ENCODE measurements at places on chromosomes 5 and 9.

DNA sequence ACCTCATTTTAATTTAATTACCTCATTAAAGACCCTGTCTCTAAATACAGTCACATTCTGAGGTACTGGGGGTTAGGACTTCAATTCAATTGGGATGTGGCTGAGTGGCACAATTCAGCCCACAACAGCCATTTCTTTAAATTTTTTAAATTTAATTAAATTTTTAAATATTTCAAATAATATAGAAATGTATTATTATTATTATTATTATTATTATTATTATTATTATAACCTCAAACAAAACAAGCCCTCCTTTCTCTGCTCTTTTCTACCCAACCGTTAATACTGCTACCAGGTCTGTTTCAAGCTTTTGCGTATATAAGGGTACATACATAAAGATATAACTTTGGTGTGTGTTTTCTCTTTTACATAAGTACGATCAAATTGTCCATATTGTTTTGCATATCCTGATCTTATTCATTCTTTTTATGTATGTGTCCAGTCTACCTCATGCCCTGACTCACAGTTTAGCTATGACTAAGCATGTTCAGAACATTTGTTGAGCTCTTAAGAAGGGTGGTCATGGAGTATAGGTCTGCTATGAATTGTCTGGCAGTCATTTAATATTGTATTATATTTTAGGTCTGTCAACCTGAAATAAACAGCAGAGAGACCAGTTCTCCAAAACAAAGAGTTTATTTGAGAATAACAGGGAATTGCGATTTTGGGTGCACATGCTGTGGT lies 16.1 kb upstream of the RAB14 start:
- H3K4me3 ChIP-seq = no peak overlapping the region
- H3K4me1 ChIP-seq = peaks cover under 1% of the 10 kb centered on the region
- H3K36me3 ChIP-seq = no peaks in the 10 kb centered on the region
- H3K27me3 ChIP-seq = no peaks in the 10 kb centered on the region

- no peaks in the 10 kb centered on the region for H3K27me3 ChIP-seq
- H3K4me1 ChIP-seq = no peaks in the 10 kb centered on the region
- DNase-seq = no peak
- H3K36me3 ChIP-seq = no peaks in the 10 kb centered on the region
- H3K27ac ChIP-seq = no peak overlapping the region
Measured at GRCh38 chr5:123439709-123440108, 16.5 kb upstream of the CEP120 start.

GRCh38 chr9:71822935-71823334 lies 54.6 kb upstream of the CEMIP2 start:
- no peak overlapping the region for H3K27ac ChIP-seq
- no peaks in the 10 kb centered on the region for H3K27me3 ChIP-seq
- DNase-seq = no peak
- H3K4me3 ChIP-seq = no peak overlapping the region
- no peaks in the 10 kb centered on the region for H3K4me1 ChIP-seq
- no peaks in the 10 kb centered on the region for H3K36me3 ChIP-seq

- H3K27ac ChIP-seq = no peak overlapping the region
- H3K27me3 ChIP-seq = no peaks in the 10 kb centered on the region
- no peaks in the 10 kb centered on the region for H3K36me3 ChIP-seq
- no peak overlapping the region for H3K4me3 ChIP-seq
- DNase-seq = no peak
- no peaks in the 10 kb centered on the region for H3K4me1 ChIP-seq
Measured at GRCh38 chr5:103385722-103386121, 127.2 kb downstream of the MACIR start.

DNA sequence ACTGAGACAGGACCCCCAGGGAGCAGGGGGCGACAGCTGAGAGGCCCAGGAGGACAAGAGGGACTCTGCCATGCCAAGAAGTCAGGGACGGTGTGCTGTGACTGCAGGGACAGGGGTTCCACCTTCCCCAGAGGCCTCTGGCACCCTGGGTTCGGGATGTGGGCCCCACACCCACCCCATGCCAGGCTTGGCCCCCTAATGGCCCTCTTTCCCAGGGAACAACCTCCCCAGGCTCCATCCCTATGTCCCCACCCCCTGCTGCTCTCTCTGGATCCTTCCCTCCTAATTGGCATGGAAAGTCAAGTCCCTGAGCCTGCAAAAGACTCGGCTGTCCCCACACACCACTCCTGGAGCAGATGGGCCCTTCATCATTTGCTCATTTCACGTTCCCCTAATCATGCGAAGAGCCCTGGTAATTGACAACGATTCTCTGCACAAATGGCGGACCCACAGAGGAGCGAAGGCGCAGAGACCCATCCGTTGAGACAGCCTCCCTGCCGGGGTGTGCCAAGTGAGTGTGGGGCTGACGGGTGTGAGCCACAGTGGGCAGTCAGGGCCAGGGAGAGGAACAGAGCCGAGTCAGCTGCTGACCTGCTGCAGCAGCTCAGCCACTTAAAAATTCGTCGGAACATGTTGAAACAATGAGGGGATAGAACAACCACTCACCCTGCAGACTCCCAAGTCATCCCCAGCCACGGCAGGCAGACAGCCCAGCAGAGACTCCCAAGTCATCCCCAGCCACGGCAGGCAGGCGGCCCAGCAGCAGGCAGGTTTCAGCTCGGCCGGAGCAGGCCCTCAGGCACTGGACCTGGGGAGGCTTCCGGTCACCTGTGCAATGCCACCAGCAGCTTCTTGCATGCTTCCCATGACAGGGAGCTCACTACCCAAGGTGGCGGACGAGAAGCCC lies 109.0 kb downstream of the VAV2 start:
- peak; percentile 35 for DNase-seq
- H3K4me3 ChIP-seq = no peak overlapping the region
- peaks cover 71% of the 10 kb centered on the region for H3K4me1 ChIP-seq
- H3K36me3 ChIP-seq = peaks cover 57% of the 10 kb centered on the region

- H3K27me3 ChIP-seq = no peaks in the 10 kb centered on the region
- peaks cover 44% of the 10 kb centered on the region for H3K4me1 ChIP-seq
- H3K36me3 ChIP-seq = no peaks in the 10 kb centered on the region
- H3K4me3 ChIP-seq = no peak overlapping the region
Measured at GRCh38 chr9:134557331-134557730, 84.3 kb upstream of the COL5A1 start.

DNA sequence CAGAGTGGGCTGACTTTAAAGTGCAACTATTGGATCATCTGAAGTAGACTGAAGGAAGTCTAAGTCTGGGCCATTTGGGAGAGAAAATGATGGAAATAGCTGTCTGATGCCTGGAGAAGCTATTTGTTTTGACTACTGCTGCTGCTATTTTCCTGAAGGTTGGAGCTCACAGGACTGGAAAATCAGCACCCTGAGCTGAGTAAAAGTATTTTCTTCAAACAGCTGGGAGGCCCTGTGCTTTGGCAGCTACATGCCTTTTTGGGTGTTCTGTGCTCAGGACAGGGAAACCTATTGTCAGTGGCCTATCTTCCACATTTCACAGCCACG lies 302.6 kb downstream of the ENC1 start:
- H3K27me3 ChIP-seq = no peaks in the 10 kb centered on the region
- H3K27ac ChIP-seq = no peak overlapping the region
- no peak for DNase-seq
- no peaks in the 10 kb centered on the region for H3K36me3 ChIP-seq

DNA sequence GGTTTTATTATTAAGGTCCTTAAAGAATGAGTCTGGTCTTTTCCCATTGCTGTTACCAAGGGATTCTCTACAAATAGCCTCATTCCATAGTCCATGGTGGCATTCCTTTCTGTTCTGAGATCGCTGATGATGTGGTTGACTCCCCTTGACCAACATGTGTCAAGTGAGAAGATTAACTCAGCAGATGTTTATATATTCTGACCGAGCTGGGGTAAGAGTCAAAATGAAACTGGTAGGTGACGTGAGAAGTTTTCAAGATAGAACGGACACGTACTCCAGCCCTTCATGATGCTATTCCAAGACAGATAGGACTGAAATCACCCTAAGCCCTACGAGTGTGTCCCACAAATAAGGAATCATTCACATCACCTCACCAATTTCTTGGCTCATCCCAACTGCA lies 155.5 kb upstream of the WWC1 start:
- no peaks in the 10 kb centered on the region for H3K27me3 ChIP-seq
- H3K4me1 ChIP-seq = no peaks in the 10 kb centered on the region
- no peak overlapping the region for H3K27ac ChIP-seq
- H3K4me3 ChIP-seq = no peak overlapping the region

DNA sequence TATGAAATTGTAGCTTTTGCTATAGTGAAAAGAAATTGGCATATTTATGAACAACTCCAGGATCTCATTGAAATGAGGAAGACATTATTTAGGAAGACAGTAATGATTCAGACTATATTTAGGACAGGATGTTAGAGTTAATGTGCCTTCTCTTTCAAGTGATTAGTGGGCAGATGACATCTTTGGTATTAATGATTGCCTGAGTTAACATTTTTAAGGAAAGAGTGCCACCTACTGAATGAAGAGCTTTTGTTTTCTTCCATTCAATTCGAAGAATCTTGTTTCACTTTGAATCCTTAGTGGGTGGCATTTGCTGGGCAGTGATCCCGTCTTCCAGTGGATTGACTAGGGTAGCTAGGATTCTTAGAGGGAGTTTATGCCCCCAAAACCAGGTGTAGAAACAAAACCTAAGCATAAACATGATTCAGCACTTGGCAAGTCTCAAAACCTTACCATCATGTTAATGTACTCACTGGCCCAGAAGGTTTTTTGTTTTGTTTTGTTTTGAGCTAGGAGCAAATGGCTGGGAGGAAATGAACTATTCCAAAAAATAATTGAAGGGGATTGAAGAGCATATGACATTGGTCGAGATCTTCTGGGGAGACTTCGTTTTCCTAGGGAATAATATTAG lies 23.2 kb downstream of the MAP3K1 start:
- no peaks in the 10 kb centered on the region for H3K27me3 ChIP-seq
- peak overlapping the region; percentile 50 for H3K4me3 ChIP-seq
- no peaks in the 10 kb centered on the region for H3K36me3 ChIP-seq
- DNase-seq = peak; percentile 87
- H3K4me1 ChIP-seq = peaks cover 8% of the 10 kb centered on the region

GRCh38 chr9:133572821-133573361 lies 36.3 kb downstream of the FAM163B start:
- no peak overlapping the region for H3K27ac ChIP-seq
- H3K27me3 ChIP-seq = peaks cover 61% of the 10 kb centered on the region
- H3K4me3 ChIP-seq = no peak overlapping the region
- DNase-seq = no peak
- no peaks in the 10 kb centered on the region for H3K36me3 ChIP-seq
- H3K4me1 ChIP-seq = no peaks in the 10 kb centered on the region

GRCh38 chr5:135466178-135467050 lies 14.3 kb upstream of the TIFAB start:
- peak; percentile 68 for DNase-seq
- H3K27ac ChIP-seq = no peak overlapping the region
- peaks cover 82% of the 10 kb centered on the region for H3K27me3 ChIP-seq
- peaks cover 9% of the 10 kb centered on the region for H3K4me1 ChIP-seq
- no peaks in the 10 kb centered on the region for H3K36me3 ChIP-seq

DNA sequence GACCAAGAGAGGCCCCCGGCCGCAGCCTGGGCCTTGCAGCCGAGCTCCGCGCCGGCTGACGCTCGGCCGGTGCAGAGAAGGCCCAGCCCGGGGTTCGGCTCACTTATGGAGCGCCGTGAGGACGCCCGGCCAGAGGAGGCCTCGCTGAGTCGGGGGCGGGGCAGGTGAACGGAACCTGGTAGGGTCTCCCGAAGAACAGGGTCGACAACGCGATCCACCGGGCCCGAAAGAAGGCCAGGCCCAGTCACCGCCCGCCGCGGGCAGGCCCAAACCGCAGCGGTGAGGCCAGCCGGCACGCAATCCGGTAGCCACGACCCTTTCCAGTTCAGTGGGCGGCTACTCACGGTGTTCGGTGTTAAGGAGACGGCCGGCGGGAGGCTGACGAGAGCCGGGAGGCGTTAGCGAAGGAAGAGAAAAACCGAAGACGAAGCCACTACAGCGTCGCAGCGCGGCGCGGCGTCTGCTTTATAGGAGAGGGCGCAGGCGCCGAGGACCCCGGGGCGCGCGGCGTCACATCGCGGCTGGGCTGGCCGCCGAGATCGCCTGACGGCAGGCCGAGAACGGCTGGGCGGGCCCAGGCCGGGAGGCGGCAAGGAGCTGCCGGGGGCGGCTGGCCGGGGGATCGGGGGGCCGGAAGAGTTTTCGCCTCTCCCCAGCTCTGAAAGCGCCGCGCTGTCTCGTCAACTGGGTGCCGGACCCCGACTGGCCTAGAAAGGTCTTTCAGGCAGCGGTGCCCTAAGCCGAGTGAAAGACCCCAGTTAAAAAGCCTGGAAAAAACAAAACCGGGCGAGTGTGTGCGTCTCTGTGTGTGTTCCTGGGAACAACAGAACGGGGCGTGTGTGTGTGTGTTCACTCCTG lies at the start of gene SKP1:
SKP1 (minus strand) TSS at position 440 of the 858 bp plus-strand sequence. CDS start 2,928 bp downstream, outside the sequence.
- H3K27ac ChIP-seq = peak within 1 kb of the TSS; percentile 95
- peaks cover 6% of the 10 kb centered on the region for H3K4me1 ChIP-seq
- no peaks in the 10 kb centered on the region for H3K27me3 ChIP-seq
- H3K36me3 ChIP-seq = peaks cover 15% of the 10 kb centered on the region
- peak within 1 kb of the TSS; percentile 99 for H3K4me3 ChIP-seq
- DNase-seq = peak; percentile 91

DNA sequence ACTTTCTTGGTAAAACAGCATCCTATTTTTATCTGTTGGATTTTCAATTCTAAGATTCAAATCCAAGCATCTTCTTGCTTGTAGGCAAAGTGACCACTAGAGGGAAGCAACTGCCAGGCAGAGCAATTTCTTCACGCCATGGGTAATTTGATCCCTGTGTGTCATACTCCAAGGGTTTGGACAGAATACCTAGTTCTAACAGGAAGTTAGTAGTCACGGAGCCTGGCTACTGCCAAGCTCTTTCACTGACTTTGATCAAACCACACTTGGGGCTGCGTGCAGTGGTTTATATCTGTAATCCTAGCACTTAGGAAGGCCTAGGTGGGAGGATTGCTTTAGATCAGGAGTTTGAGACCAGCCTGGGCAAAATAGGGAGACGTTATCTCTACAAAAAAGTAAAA lies 473.6 kb upstream of the TNC start:
- H3K4me3 ChIP-seq = no peak overlapping the region
- H3K27ac ChIP-seq = peak overlapping the region; percentile 86
- H3K4me1 ChIP-seq = peaks cover 3% of the 10 kb centered on the region
- peak; percentile 99 for DNase-seq
- no peaks in the 10 kb centered on the region for H3K36me3 ChIP-seq
- H3K27me3 ChIP-seq = no peaks in the 10 kb centered on the region

DNA sequence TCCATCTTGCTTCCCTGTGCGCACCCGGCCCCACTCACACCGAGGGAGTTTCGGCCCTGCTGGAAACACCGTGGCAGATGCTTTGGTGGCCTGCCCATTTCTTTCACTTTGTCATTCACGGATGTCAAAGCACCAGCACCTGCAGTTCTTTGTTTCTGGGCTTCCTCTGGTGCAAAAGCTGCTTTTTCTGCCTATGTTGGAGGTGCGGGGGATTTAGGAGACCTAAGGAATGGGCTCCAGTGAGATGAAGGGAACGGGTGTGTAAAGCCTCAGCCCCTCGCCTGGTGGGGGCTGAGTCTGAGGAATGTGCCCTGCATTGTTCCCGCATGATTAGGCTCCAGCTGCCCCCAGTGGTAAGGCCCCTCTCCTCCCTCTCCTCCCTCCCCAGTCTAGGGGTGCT lies 62.3 kb downstream of the THBS4 start:
- peaks cover 9% of the 10 kb centered on the region for H3K4me1 ChIP-seq
- no peaks in the 10 kb centered on the region for H3K27me3 ChIP-seq
- H3K4me3 ChIP-seq = no peak overlapping the region
- no peak overlapping the region for H3K27ac ChIP-seq

All from mesenchymal stem cell (in vitro differentiated cells and primary cell).